Endothelial cell of coronary artery (primary cell): ENCODE measurements at places on chromosomes 16 and 17. TPM values are rescaled to one million over a fixed set of nuclear protein-coding genes. Genes with fewer than 3 reads are reported as not detected.

The EVPLL gene
- not detected in 2 replicates for total RNA-seq

The TMC7 gene
- total RNA-seq: 3.7 and 4.0 TPM in 2 replicates

The SLC52A1 gene
- under 0.01 and 0.09 TPM in 2 replicates for total RNA-seq

The SCGB1C2 gene
- total RNA-seq: not detected in 2 replicates

The BCO1 gene
- 0.09 TPM in 1 of 2 replicates, not detected in the other for total RNA-seq

The LITAFD gene
- total RNA-seq: not detected in 2 replicates

The TSNAXIP1 gene
- total RNA-seq: 0.85 and 0.90 TPM in 2 replicates

The WWP2 gene
- 18.2 and 19.4 TPM in 2 replicates for total RNA-seq

The SHBG gene
- 0.18 and 0.19 TPM in 2 replicates for total RNA-seq

The CCDC78 gene
- total RNA-seq: 0.45 and 1.1 TPM in 2 replicates

The ST6GALNAC1 gene
- 0.27 TPM in 1 of 2 replicates, not detected in the other for total RNA-seq

The TP53TG3 gene
- total RNA-seq: not detected in 2 replicates

The CSH2 gene
- total RNA-seq: not detected in 2 replicates

The TUFM gene
- total RNA-seq: 148 and 160 TPM in 2 replicates

The KRT12 gene
- total RNA-seq: not detected in 2 replicates
